ENCODE measurements at places on chromosomes 11 and 22.

DNA sequence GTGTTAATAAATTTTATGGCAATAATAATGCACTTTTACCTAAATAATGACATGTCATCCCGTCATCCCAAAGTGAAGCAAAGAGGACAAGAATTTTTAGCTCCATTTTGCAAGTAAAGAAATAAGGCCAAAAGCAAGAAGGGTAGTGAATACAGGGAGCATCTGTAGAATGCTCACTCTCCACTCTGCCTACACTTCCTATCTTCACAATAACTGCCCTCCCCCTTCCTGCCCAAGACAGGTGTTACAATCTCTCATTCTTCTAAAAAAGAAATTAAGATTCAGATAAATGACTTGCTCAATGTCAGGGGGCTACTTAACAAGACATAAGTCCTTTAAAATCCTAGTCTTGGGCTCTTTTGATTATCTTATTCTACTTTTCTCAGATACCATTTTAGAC, 8.9 kb downstream of the RDX start:
- DNase-seq, result no peak

DNA sequence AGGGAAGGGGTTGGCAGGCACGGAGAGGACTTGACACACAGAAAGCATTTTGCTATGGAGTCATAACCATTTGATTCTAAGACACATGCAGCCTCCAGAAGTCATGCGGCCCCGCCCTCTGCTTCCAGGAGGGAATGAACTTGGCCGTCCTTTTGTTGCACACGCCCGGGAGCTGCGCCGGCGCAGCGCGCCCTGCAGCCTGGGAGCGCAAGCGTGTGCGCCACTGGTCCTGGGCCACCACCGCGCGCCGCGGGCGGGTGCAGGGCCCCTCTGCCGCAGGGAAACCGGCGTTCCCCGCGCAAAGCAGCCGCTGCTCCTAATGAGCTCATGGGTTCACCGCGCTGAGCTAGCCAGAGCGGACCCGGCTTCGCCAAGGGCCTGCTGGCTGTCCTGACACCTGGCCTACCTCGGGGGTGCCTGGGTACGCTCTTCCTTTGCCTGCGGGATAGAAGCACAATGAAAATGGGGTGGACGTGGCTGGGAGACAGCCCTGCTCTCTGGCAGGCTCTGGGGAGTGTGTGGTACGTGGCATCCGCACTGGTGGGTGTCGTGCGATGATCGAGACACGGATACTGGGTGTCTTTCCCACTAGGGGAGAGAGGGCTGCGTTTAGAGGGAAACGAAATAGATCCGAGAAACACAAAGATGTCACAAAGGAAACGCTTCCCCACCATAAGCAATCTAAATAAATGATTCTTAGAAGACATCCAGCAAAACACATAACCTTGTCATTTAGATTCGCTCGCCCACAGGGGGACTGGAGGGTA, 669 bp downstream of the MICAL3 start:
- DNase-seq, result no peak

DNA sequence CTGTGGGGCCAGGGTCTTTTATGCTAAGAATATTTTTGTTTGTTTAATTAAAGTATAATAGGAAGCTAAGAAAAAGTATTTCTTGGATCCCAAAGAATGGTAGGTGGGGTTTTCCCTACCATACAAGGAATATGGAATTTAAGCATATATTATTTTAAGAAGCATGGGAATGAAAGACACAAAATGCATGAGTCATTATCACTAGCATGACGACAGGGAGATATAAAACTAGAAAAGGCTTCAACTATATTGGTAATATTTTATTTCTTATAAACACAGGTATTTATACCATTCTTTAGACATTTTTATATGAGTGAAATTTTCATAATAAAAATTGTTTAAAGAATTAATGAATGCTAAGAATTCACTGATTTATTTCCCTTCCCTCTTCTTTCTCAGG, 39.3 kb upstream of the SOX6 start:
- no peak for DNase-seq

DNA sequence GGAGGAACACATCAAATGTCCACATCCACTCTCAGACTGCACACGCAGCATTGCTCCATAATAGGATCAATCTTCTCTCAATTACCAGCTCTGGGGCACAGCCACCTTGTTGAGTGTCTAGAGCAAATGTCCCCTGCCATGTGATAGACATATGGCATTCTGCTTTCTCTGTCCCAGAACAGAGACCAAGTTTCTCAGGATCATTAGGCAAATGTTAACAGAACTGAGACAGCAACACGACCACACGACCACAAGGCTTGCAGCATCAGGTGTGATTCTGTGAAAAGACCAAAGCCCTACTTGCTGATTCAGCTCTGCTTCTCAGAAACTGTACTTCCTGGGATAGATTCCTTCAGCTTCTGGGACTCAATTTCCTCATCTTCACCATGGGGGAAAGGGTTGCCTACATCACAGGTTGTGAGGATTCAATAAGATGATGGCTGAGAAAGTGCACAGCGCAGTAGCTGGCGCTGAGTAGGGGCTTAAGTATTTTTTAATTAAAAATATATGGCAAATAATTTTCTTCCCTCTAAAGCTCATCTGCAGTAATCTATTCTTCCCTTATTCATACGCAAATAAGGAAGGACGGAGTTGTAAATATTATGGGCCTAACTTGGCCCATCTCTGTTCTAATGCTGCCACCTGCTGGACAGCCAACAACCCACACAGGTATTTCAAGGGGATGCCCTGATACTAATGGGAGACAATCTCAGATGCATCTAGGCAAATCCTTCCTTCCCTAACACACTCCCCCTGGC, 54.3 kb upstream of the USP47 start:
- DNase-seq, result peak; percentile 28

GRCh38 chr22:23862103-23862502, 4.4 kb downstream of the SLC2A11 start:
- no peak for DNase-seq

DNA sequence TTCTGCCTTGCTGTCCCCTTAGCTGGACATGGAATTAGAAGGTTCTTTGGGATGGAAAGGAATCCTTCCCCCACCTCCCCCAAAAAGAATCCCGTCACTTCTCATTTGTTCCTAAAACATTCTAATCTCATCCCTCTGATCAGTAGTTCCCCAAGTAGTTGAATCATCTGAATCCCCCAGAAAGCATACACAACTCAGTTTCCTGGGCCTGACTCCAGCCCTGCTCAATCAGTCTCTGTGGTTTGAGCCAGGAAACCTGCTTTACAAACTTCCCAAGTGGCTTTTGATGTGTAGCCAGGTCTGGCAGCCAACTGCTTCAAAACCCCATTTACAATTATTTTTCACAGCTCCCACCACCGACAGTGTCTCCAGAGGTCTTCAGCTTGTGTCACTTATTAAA, 20.2 kb downstream of the C22orf31 start:
- DNase-seq, result no peak

DNA sequence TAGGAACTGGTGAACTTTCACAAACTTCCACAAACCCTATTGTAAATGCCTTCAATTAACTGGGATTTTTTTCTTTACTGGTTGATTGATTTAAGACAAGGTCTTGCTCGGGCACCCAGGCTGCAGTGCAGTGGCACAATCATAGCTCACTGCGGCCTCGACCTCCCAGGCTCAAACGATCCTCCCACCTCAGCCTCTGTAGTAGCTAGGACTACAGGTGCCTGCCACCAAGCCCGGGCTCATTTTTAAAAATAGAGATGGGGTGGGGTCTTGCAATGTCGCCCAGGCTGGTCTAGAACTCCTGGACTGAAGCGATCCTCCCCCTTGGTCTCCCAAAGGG, 35.7 kb upstream of the POLA2 start:
- DNase-seq, result no peak

DNA sequence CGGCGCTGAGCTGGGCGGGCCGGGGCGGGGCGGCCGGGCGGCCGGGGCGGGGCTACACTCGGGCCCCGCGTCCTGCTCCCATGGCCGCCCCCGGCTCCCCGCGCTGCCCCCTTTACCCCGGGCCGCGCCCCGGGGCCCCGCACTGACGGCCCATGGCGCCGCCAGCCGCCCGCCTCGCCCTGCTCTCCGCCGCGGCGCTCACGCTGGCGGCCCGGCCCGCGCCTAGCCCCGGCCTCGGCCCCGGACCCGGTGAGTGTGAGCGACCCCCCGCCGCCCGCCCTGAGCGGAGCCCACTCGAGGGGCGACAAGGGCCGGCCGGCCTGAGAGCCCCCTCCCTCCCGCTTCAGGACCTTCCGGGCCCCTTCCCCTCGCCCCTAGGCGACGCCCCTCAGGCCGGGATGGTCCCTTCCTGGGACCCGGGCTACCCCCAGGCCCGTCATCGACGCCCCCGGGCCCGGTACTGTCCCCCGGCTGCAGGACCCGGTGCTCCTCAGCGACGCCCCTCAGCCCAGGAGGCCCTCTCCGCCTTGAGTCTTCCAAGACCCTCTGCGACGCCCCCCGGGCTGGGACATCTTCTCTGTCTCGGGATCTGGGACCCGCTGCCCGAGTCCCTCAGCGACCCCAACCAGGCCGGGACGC, at the start of gene KREMEN1:
Gene KREMEN1 (plus strand): TSS at position 57 of the 639 bp plus-strand sequence. CDS start 96 bp downstream, at position 153.
- no peak for DNase-seq

GRCh38 chr22:20013382-20013871, 3.2 kb downstream of the ARVCF start:
- DNase-seq, result no peak

DNA sequence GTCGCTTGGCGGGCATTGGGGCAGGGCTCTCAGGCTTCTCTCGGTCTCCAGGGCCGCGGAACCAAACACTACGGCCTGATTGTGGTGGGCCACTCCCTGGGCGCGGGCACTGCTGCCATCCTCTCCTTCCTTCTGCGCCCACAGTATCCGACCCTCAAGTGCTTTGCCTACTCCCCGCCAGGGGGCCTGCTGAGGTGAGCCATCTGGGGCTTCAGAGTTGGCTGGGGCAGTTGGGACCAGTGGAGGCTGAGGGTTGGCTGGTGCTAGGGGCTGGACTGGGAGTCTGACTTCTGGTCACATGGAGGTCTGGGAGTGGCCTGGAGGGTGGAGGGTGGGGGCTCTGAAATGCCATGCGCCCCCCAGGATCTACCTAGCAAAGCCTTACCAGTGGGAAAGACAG, 15.3 kb upstream of the MYRF start:
- no peak for DNase-seq

- no peak for DNase-seq
Measured at GRCh38 chr22:44378380-44378779, 65.6 kb upstream of the SHISAL1 start.

GRCh38 chr11:33263549-33263948, 6.4 kb downstream of the HIPK3 start:
- DNase-seq, result no peak

DNA sequence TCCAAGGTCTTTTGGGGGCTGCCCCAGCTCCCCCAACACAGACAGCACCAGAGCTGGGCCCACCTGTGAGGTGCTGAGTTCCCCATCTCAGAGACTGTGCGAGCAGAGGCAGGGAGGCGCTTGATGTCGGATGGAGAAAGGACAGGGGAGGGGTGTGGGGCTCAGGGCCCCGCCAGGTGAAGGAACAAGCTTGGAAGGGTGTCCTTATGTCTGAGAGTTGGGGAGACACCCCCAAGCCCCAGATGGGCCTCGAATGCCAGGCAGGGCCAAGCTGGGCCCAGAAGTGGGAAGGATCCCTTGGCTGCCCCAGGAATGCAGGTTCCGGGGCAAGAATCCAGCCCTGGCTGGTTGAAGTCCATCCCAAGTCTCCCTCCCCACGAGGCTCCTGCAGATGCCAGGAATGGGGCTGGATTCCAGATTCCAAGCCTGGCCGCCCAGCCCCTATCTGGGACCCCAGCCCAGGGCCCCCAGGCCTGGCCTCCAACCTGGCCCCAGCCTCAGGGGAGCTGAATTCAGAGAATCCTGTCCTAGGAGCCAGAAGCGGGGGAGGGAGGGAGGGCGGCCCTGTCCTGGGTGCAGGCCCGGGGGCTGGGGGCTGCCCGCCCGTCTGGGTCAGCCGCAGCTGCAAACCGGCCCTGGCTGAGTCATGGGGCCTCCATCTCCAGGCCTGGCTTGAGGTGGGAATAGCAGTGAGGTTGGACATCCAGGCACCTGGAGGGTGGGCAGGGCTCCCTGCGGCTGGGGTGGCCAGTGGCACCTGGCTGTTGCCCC, 50.9 kb downstream of the CDKN1C start:
- no peak for DNase-seq

DNA sequence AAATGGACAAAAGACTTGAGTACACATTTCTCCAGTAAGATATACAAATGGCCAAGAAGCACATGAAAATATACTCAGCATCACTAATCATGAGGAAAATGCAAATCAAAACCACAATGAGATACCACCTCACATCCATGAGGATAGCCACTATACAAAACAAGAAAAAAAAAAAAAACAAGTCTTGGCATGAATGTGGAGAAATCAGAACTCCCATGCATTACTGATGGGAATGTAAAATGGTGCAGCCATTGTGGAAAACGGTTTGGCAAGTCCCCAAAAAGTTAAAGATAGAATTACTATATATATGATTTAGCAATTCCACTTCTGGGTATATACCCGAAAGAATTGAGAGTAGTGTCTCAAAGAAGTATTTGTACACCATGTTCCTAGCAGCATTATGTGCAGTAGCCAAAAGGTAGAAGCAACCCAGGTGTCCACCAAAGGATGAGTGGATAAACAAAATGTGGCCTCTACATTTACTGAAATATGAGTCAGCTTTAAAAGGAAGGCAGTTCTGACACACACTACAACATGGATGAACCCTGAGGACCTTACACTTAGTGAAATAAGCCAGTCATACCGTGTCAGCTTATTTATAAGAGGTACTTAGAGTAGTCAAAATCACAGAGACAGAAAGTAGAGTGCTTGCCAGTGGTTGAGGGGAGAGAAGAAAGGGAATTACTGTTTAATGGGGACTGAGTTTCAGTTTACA, 146.3 kb downstream of the WNT7B start:
- no peak for DNase-seq

DNA sequence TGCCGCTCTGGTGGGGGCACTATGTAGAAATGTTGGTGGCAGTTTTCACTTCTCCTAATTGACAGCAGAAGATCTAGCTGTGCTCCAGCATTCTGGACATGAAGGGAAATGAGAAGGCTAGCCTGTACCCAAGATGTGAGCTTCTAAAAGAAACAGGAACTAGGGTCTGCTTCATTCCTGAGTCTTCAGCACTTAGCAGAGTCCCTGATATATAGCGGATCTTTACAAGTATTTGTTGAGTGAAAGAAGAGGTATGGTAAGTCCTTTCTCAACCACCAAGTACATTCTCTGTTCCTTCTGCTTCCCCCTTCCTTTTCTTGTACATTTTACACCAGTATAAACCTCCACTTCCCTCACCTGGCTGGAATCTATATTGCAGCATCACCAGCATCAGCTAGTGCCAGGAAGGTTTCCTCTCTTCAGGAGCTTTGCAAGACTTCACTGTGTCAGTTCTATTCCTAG, 408.3 kb upstream of the CADM1 start:
- no peak for DNase-seq

GRCh38 chr11:111906680-111907079, 4.9 kb downstream of the CRYAB start:
- no peak for DNase-seq

- DNase-seq, result no peak
Measured at GRCh38 chr11:125494974-125495725, 915 bp downstream of the FEZ1 start.

GRCh38 chr11:65182258-65183170, 786 bp downstream of the CAPN1 start:
- DNase-seq, result no peak

- DNase-seq, result no peak
Measured at GRCh38 chr22:11628651-11629511, 3899.1 kb upstream of the OR11H1 start.

GRCh38 chr11:105208019-105208418, 68.5 kb upstream of the CARD18 start:
- DNase-seq, result no peak

- DNase-seq, result no peak
Measured at GRCh38 chr22:31284281-31285155, 7.8 kb downstream of the PIK3IP1 start.

GRCh38 chr11:66918741-66919140, 39.4 kb downstream of the PC start:
- no peak for DNase-seq
